ENCODE measurements at places on chromosomes 1 and 21. TPM values are rescaled to one million over a fixed set of nuclear protein-coding genes. Genes with fewer than 3 reads are reported as not detected.
A peak's percentile ranks its signal among the peaks of the same experiment; 100 is the strongest.

- H3K4me1 ChIP-seq = no peaks in the 10 kb centered on the region
- DNase-seq = no peak
- H3K27me3 ChIP-seq = peaks cover 2% of the 10 kb centered on the region
- H3K27ac ChIP-seq = no peak overlapping the region
- H3K36me3 ChIP-seq = no peaks in the 10 kb centered on the region
These were observed 54.6 kb upstream of the SEC16B start for GRCh38 chr1:178024504-178024903.

- no peaks in the 10 kb centered on the region for H3K27me3 ChIP-seq
- H3K27ac ChIP-seq = no peak overlapping the region
- DNase-seq = no peak
- peaks cover 78% of the 10 kb centered on the region for H3K36me3 ChIP-seq
- peaks cover 1% of the 10 kb centered on the region for H3K4me1 ChIP-seq
These were observed 58.1 kb downstream of the SERBP1 start for GRCh38 chr1:67372136-67372535.

Gene CFHR2
- total RNA-seq = not detected

DNA sequence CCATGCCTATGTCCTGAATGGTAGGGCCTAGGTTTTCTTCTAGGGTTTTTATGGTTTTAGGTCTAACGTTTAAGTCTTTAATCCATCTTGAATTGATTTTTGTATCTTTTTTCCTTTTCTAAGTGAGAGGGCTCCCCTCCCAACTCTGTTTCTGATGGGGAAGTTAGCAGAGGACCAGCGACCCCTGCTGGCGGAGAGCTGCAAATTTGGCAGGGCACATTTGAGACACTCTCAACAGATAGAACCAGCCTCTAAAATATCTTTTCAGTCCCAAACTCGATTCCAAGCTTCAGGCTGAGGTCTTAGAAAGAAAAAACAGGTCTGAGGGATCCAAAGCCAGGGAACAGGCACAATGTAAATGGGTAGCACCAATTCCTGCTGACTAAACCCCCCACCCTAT is 32.5 kb downstream of the LRRC3 start:
- DNase-seq = peak; percentile 77
- no peaks in the 10 kb centered on the region for H3K27me3 ChIP-seq
- peaks cover 3% of the 10 kb centered on the region for H3K4me1 ChIP-seq

Gene CFHR5
- not detected for total RNA-seq

DNA sequence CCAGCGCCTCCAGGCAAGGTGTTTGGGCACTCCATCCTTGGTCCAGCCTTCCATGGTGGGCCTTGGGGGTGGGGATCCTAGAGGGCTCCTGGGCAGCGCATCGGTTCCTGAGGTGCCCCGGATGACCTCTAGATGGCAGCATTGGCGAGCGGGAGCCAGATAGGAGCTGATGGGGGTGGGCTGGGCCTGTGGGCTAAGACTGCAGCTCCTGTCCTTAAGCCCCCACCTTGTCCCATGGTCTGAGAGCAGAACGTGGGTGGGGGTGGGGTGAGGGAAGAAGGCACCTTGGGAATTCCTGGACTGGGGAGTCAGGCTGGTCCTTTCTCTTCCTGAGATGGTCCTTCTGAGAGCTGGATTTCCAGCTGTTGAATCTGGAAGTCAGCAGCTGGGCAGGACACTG is 93.4 kb upstream of the CSF3R start:
- peak; percentile 71 for DNase-seq
- H3K36me3 ChIP-seq = no peaks in the 10 kb centered on the region
- H3K4me3 ChIP-seq = no peak overlapping the region
- H3K27ac ChIP-seq = no peak overlapping the region

- H3K27ac ChIP-seq = no peak overlapping the region
- no peak for DNase-seq
- no peaks in the 10 kb centered on the region for H3K4me1 ChIP-seq
- no peaks in the 10 kb centered on the region for H3K36me3 ChIP-seq
- H3K27me3 ChIP-seq = peaks cover 5% of the 10 kb centered on the region
These were observed 331.9 kb downstream of the AJAP1 start for GRCh38 chr1:4986306-4986705.

DNA sequence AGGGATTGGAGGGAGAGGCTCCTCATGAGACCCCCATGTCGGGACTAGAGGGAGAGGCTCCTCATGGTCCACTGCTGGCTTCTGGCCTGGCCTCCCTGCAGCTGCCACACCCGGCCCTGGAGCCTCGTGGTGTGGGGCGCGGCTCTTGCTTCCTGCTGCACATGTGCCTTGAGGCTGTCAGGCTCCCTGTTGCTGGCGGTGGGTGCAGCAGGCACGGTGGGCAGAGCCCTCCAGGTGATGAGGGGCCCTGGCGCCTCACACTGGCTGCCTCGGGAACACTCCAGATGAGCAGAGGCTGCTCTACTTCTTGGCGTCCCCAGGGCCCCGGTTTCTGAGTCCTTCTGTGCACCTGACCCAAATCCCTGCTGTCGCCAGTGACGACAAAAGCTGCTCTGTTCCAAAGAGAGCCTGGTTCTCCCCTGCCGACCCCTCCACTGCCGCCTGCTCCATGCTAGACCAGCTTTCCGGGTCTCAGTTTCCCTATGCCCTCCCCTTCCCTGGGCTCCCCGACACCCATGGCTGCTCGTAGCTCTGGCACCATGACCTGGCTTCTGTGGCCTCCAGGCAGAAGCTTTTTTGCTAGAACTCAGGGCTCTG is 9.7 kb upstream of the ATAD3B start:
- H3K27ac ChIP-seq = peak overlapping the region; percentile 50
- no peaks in the 10 kb centered on the region for H3K36me3 ChIP-seq
- H3K4me1 ChIP-seq = peaks cover 2% of the 10 kb centered on the region
- DNase-seq = no peak
- H3K27me3 ChIP-seq = peaks cover 2% of the 10 kb centered on the region

DNA sequence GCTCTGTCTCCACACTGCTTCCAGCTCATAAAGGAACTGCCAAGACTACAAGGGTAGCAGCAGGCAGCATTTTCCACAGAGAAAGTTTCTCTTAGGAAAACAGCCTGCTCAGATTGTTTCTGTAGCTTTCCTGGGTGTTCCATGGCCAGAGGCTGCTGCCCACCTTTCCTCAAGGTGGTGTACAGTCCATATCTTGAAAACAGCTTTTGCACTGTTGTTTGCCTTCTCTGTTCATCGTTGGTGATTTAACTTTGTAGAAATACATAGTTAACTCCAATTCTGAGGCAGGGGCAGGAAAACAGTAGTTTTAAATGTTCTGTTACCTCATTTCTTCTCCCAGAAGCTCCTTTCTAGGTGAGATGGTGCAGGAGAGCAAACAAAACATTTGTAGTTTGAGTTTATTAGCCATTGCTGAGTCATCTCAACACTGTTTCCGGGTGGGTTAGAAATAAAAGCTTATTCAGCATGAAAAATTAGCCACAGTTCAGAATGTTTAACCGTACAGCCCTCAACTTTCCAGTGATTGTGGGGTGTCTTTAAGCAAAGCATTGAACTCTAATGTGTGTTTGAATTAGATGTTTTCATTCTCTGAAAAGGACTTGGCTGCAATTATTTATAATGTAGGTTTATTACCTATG is 41.7 kb downstream of the DIP2A start:
- peak overlapping the region; percentile 11 for H3K27ac ChIP-seq
- H3K4me3 ChIP-seq = no peak overlapping the region

DNA sequence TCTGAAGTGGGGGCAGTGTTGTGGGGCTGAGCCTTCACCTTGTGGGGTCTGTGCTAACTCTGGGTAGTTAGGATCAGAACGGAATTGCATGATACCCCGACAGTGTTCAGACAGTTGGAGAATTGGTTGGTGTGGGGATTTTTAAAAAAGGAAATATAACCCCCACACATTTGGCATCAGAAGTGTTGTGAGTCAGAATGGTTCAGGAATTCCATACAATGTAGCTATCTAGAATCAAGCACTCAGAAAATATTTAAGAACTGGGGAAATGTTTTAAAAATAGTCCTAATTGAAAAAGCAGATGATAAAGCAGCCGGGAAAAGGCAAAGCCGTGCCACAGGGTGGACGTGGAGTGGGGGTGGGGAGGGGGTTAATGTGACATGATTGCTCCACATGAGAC is 6.5 kb upstream of the S100A7 start:
- no peak overlapping the region for H3K4me3 ChIP-seq
- H3K36me3 ChIP-seq = no peaks in the 10 kb centered on the region
- peaks cover 4% of the 10 kb centered on the region for H3K4me1 ChIP-seq
- H3K27ac ChIP-seq = no peak overlapping the region

- no peaks in the 10 kb centered on the region for H3K4me1 ChIP-seq
- no peaks in the 10 kb centered on the region for H3K27me3 ChIP-seq
- no peak overlapping the region for H3K27ac ChIP-seq
These were observed 94.3 kb downstream of the PSMG1 start for GRCh38 chr21:39088831-39089380.

DNA sequence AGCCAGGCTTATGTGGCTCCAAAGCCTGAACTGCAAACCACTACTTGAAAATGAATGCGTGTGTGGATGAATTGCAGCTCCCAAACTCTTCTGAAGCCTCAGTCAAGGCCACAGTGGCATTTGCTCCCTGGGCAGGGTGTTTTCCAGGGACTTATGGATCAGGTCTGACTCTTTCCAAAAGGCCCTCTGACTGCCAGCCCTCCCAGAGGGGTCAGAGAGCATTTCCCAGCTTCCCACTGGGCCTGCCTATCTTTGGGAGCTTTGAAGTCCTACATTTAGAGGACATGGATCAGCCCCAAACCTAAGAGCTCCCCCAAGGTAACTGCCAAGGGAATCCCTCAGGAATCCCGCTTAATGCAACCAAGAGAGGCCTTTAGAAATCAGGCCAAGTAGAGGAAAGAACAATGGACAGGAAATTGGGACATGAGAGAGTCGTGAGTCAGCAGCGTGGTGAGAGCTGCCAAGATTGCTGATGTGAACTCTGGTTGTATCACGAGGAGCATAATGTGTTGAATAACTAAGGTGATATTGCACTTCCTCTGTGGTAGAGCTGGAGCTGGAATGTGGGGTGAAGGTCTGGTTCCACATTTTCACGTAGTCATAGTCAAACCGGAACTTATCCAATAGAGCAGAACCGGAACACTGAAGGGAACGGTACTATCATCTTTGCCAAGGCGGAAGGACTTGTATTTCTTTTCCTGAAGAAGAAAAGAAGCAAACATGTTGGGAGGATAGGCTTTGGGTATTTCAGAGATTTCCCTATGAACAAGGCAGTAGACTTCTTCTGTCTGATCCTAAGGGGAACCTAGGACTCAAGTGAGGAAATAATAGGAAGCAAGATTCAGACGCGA is 99.4 kb upstream of the JUN start:
- DNase-seq = peak; percentile 37
- no peaks in the 10 kb centered on the region for H3K36me3 ChIP-seq
- H3K4me1 ChIP-seq = peaks cover 35% of the 10 kb centered on the region
- H3K27me3 ChIP-seq = no peaks in the 10 kb centered on the region
- no peak overlapping the region for H3K27ac ChIP-seq
- no peak overlapping the region for H3K4me3 ChIP-seq

- H3K4me3 ChIP-seq = no peak overlapping the region
- H3K4me1 ChIP-seq = no peaks in the 10 kb centered on the region
- no peak overlapping the region for H3K27ac ChIP-seq
- no peaks in the 10 kb centered on the region for H3K27me3 ChIP-seq
These were observed 39.5 kb downstream of the TMEM51 start for GRCh38 chr1:15192916-15193550.

DNA sequence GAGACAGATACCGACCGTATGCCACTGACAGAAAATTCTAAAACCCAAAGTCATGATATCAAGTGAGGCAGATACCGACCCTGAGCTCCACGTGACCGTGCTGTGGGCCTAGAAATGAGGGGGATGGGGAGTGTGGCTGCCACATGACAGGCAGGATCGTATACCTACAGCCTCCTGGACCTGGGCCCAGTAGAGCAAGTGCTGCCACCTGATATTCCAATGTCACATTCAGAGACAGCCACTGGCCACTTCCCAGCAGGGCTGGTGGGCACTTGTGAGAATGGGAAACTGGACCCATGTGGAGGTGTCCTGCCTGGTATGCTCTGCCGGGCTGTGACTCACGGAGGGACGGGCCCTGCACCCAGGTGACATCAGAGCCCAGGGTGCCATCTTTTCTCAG is 44.6 kb upstream of the CLDN14 start:
- H3K36me3 ChIP-seq = no peaks in the 10 kb centered on the region
- peaks cover 2% of the 10 kb centered on the region for H3K27me3 ChIP-seq
- no peak overlapping the region for H3K4me3 ChIP-seq
- no peak overlapping the region for H3K27ac ChIP-seq
- no peak for DNase-seq
- H3K4me1 ChIP-seq = no peaks in the 10 kb centered on the region

Gene WNT9A
- total RNA-seq = not detected

- no peak for DNase-seq
- H3K4me1 ChIP-seq = peaks cover 7% of the 10 kb centered on the region
- peaks cover 6% of the 10 kb centered on the region for H3K36me3 ChIP-seq
- no peaks in the 10 kb centered on the region for H3K27me3 ChIP-seq
- no peak overlapping the region for H3K27ac ChIP-seq
These were observed 42.7 kb upstream of the FASLG start for GRCh38 chr1:172616195-172616594.

DNA sequence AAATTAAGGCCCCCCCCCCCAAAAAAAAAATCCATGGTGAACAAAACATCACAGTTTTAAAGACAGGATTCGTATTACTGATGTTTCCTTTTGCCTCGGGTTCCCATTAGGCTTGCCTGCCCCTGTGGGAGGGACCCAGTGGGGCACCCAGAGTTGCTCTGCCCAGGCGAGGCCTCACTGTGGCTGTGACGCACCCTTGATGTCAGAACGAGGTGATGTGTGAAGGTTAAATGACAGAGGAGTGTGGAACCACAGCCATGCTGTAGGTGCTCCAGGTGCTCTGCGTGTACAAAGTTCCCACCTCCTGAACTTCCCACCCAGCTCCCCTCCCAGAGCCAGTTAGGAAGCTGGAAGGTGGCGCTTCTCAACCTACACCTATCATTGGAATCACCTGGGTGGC is 37.9 kb downstream of the GRHL3 start:
- H3K27me3 ChIP-seq = no peaks in the 10 kb centered on the region
- no peak overlapping the region for H3K27ac ChIP-seq
- DNase-seq = no peak
- peaks cover 12% of the 10 kb centered on the region for H3K4me1 ChIP-seq
- H3K36me3 ChIP-seq = no peaks in the 10 kb centered on the region
- H3K4me3 ChIP-seq = no peak overlapping the region

Gene UBL4B
- not detected for total RNA-seq

Gene ZNF695
- 0.52 TPM for total RNA-seq

DNA sequence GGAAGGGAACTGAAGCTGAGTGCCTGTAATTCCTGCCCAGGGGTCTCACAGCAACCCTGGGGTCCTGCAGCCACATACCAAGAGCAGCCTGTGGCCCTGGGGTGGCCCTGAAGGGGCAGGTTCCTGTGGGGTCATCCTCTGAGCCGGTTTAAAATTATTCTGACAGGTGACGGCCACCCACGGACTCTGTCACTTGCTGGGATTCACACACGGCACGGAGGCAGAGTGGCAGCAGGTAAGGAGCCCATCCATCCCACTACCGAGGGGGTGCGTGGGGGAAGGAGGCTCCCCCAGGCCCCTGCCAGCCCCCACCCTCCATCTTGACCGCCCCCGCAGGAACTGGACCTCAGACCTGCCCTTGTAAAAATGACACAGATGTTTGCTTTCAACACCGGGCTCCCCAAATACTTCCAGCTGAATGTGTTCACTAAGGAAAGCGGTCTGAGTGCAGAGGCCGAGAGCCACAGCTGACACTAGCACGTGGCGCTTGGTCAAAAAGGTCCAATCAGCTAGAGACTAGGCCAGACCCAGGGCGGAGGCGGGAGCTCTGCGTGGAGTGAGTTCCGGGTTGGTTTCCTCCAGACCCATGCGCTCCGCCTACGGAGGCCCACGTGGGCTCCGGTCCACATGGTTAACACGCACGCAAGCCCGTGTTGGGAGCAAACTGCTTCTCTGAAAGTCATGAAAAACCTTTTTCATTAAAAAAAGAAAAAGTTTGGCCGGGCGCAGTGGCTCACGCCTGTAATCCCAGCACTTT is 10.0 kb downstream of the YBEY start:
- H3K27me3 ChIP-seq = no peaks in the 10 kb centered on the region
- H3K4me3 ChIP-seq = peak overlapping the region; percentile 62
- peak; percentile 82 for DNase-seq
- H3K36me3 ChIP-seq = peaks cover 22% of the 10 kb centered on the region
- H3K4me1 ChIP-seq = peaks cover 18% of the 10 kb centered on the region
